Putamen (tissue), 1 donor: ENCODE measurements at places on chromosomes 5 and 9.

DNA sequence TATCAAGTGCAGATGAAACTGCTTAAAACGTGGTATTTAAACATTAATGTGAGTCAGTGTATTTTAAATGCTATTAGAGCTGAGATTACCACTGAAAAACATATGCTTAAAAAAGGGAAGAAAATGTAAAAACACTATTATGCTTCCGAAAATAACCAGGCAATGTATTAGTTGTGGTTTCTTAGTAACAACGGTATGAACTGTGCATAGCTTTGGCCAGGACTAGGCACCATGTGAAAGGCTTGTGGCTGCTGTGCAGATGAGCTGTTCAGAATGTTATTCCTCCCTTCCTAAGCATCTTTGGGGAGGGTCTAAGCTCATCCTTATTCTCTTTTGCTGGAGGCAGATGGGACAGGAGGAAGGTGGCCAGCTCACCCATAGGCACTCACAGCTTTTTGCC is 84.9 kb downstream of the NTRK2 start:
- DNase-seq: no peak

DNA sequence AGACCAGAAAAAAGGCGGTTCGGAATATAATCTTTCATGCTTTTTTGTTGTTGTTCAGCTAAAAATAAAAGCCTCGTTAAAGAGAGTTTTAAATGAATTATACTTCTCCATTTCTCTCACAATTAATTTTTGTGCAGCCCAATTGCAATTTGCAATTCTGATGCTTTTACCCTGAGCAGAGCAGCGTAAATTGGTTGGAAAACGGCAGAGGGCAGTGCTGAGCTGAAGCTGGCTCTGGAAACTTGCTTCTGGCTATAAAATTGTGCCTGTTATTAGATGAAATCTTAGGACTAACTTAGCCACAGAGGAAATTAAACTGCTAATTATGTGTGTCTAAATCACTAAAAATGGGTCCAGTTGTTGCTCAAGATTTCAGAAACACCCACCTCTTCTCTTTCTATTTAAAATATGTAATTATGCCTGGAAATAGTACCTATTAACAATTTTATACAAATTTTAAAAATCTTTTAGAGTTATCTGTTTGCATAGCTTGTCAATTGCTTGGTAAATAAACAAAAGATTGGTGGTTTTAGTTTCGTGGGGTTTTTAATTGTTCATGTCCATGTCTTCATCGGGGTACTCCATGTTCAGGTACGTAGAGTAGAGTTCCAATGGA is 441.8 kb upstream of the TLE4 start:
- peak; percentile 37 for DNase-seq

GRCh38 chr9:11577522-11577921 is 964.7 kb upstream of the PTPRD start:
- no peak for DNase-seq

GRCh38 chr9:131776036-131776435 is 36.2 kb upstream of the RAPGEF1 start:
- no peak for DNase-seq

GRCh38 chr5:79562351-79563246 is 48.7 kb upstream of the HOMER1 start:
- no peak for DNase-seq
